ENCODE measurements at places on chromosomes 2 and 18. TPM values are rescaled to one million over a fixed set of nuclear protein-coding genes. Genes with fewer than 3 reads are reported as not detected.

DNA sequence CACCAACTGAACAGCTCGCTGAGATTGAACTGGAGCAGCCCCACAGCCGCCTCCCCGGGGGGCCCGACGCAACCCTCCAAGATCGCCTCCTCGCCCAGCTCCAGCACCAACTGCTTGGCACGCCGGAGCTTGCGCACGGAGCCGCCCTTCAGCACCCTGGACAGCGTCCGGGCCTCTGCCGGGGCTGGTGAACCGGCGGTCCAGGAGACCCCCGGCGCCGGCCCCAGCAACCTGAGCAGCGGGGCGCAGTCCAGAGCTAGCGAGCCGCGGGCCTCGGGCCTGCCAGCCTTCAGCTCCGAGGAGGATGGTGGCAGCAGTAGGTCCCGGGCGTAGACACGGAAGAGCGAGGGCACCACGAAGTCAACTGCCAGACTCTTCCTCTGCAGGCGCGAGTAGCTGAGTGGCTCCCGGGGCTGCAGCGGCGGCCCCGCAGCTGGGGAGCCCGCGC lies 1.2 kb downstream of the ALK start:
- DNase-seq = peak; percentile 16

DNA sequence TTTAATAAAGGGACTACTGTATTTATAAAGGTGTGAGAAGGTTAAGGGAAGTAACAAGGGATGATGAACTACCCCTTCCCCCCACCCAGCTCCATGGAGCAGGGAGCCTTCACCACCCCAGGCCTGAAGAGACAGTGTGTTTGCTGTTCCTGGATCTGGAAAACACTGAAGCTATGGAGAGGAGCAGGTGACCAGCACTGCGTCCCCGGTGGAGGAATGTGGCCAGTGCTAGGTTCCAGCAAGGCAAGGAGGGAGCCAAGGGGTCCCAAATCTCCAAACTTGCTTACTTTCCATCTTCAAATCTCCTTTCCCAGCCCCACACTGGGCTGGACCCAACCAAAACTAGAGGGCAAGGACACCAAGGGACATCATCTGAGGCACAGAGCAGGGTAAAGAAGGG lies 128.7 kb upstream of the CD302 start:
- DNase-seq = no peak

CCDC74A gene
- 12.0 TPM for total RNA-seq

DNA sequence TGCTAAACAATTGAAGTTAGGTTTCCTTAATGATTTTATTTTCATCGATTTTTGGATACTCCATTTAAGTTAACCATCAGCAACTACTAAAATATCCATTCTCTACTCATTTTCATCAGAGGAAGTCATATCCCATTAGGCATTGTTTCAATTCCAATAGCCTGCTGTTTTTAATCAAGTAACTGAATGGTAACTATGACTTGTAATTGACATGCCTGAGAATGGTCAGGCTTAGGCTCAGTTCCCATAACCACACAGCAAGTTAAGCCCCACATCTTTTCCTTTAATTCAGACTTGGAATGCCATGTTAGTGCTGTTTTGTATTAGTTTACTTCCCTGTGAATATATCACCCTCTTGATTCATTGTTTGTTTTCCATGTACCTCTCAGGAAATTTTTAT lies 398.8 kb downstream of the ARHGAP15 start:
- DNase-seq = no peak

DNA sequence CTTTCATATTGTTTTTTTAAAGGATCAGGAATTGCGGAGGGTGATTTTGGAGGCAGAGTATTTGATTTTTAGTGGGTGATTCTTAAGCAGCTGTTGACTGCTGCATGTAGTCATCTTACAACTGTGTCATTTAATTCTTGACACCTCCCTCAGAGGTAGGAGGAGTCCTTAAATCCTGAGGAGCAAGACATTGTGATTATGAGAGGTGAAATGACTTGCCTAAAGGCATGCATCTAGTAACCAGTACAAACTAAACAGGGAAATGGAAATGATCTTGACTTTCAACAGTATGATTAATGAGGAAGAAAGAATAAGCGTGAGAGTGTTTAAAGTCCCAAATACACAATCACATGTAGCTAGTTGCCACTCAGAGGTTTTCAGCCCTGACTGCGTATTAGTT lies 440.7 kb downstream of the THSD7B start:
- DNase-seq = no peak

DNA sequence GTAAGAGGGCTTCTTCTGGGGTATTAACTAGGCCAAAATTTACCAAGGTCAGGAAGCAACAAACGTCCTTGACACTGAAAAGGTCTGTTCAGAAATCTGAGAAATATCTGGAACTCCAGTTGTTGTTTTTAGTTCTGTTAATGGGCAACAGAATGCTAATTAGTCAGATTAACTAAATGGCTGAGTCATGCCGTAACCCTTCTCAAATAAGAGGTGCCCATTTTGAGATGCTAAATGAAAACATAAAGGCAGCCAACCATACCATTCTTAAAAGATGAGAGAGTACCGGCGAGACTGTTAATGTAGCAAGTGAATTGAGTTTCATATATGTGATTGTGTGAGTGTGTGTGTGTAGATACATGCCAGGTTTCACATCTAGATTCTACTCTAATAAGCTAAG lies 147.9 kb upstream of the GAREM1 start:
- DNase-seq = no peak

GRP gene
- total RNA-seq = 1.9 TPM

GRCh38 chr2:230688490-230688889 lies 24.2 kb upstream of the CAB39 start:
- DNase-seq = no peak

GRCh38 chr18:78123926-78124797 lies 855.5 kb upstream of the SALL3 start:
- DNase-seq = no peak

EIF2B4 gene
- 32.9 TPM for total RNA-seq

DNA sequence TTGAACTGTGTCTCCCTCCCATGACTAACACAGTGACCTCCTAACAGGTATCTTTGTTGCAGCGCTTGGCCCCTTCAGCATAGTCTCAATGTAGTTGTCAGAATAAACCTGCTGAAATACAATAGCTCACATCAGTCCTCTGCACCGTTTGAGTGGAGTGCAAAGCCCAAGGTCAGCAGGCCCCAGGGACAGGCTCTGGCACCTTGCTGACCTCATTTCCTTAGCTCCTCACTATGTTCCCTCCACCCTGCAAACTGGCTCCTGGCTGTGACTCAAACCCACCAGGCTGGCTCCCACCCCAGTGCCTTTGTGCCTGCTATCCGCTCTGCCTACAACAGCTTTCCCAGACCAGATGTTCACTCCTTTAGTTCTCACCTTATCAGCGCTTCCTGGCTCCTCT lies 146.7 kb downstream of the LRATD1 start:
- no peak for DNase-seq

DNA sequence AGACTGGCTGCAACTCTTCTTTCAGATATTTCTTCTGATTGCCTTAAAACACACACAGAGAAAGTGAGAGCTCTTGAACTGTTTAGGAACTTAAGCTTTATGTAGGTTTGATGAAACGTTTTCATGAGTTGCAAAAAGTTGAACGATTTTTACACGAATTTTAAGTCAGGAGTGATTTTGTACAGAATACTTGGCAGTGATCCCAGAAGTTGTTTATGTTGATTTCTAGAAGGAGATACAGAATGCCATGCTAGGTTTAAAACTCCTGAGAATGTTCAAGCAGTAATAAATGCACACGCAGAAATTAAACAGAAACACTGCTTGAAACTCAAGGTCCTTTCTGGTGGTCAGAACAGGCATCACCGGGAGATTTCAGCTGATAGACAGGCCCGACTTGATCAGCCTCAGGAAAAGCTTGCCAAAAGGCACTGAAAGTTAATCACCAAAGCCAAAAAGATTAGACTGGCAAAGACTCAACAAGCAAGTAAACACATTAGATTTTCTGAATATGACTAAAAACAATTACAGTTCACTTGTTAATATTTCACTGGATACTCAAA lies 123.1 kb downstream of the SOCS6 start:
- DNase-seq = no peak

Data from dorsolateral prefrontal cortex (tissue), 122 donors.